ENCODE measurements at places on chromosomes 2 and 18. TPM values are rescaled to one million over a fixed set of nuclear protein-coding genes. Genes with fewer than 3 reads are reported as not detected.

HRH4 gene
- 0.13 TPM for total RNA-seq

PCARE gene
- total RNA-seq = 0.32 TPM

LRRTM1 gene
- total RNA-seq = not detected

RAD51AP2 gene
- total RNA-seq = 0.37 TPM

TUBB8B gene
- not detected for total RNA-seq

RGPD3 gene
- total RNA-seq = 0.16 TPM

RNU2-63P gene
- total RNA-seq = not detected

GREB1 gene
- total RNA-seq = 0.52 TPM

MC2R gene
- total RNA-seq = not detected

RTKN gene
- 43.3 TPM for total RNA-seq

GPR148 gene
- not detected for total RNA-seq

CPO gene
- total RNA-seq = not detected

RAB17 gene
- total RNA-seq = 0.42 TPM

DNA sequence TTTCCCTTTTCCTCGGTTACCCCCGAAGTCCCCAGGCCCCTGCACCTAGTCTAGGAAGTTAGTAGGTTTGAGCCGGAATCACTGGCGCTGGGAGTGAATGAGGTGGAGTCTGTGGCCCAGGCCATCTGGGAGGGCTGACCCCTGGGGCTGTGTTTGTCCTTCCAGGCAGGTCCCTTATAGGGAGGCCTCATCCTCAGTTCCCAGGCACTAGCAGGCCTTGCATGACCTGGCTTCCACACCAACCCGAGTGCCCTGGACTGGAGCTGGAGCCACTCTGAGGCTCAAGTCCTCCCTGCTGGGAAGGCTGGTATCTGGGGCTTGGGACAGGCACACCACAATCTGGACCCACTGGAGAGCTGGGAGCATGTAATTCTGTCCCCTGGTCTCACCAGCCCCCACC, 111.0 kb downstream of the DYSF start:
- DNase-seq = no peak

DNA sequence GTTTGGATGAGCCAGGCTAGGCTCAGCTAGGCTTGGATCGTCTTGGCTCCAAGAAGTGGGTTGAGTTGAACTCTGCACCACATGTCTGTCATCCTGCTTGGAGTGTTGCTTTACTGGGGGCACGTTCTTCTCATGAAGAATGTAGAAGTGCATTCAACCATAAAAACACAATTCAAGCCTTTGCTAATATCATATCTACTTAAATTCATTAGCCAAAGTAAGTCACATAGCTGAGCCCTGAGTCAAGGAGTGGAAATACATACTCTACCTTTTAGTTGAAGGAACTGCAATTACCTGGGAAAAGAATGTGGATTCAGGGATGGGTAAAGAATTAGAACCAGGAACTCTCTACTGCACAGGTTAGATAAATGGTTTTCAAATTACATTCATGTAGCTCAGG, 360.4 kb upstream of the KCNH7 start:
- no peak for DNase-seq

DNA sequence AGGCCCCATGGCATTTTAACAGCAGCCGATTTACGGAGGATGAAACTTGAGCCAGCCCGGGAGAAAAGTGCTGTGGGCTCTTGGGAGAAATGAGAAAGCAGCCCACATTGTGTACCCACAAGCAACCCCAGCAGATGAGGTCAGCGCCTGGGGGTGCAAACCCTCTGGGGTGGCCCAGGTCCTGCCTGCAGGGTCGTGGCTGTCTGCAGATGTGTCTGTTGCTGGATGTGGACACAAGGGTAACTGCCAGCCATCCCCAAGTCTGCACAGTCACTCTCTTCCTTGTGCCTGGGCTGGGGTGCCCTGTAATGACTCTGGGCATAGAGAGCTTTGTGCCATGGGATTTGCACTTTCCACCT, 170.8 kb downstream of the PRKCE start:
- peak; percentile 67 for DNase-seq

- DNase-seq = no peak
Observed at GRCh38 chr18:26406854-26407517, 141.4 kb downstream of the KCTD1 start.

DNA sequence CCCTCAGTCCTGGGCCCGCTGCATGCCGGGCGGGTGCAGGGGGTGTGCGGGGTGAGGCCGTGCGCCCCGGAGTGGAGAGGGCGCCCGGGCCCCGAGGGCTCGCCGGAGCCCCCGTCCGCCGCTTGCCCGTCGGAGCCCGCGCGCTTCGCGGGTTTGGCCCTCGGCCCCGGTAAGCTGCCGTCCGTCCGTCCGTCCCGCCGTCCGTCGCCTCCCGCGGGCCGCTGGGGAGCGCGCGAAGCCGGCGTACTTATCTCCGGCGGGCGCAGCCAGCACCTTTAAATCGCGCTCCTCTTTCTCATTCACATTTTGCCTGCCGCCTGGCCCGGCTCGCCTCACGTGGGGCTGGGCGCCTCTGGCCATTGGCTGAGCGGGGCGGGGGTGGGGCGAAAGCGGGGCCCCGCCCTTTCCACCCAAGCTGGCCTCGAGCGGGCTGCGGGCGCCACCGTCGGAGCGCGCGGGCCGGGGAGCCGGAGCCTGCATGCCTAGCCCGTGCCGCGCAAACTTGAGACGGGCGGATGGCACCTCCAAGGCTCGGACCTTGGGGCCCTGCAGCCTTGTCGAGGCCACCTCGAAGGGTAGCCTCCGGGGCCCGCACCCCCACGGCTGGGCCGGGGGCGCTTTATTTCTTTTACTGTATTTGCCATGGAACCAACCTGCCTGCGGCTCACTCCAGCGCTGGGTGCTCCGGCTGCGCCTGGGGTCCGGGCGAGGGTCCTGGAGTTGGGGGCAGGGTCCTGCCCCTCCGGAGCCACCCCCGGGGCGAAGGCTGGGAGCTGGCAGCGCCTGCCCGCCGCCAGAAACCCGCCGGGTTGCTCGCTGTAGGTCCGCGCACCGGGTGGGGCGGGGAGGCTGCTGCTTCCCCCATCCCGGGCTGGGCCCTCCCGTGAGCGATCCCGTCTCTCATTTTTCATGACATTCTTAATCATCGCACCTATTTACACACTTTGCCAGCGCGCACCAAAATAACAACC, at the start of gene GBX2:
Gene GBX2, minus strand, starts transcription at position 277 of the 971 bp plus-strand sequence. CDS start 415 bp downstream, outside the sequence.
- no peak for DNase-seq

DNA sequence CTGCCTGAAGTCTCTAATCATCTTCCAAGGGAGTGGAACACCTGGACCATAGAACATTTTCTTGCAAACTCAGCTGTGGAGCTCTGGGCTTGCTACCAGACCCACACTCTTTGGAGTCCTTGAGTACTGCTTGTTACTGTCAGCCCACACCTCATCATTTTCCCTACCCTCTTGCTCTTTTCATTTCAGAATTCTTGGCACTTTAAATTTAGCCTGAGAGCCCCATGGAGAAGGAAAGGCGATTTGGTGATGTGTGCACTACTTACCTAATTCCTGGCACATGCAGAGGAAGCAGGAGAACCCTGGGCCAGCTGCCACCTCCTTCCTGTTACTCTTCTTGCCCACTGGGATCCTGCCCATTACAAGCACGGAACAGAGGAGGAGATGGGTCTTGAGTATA, 31.7 kb downstream of the TMEM178A start:
- peak; percentile 42 for DNase-seq

DNA sequence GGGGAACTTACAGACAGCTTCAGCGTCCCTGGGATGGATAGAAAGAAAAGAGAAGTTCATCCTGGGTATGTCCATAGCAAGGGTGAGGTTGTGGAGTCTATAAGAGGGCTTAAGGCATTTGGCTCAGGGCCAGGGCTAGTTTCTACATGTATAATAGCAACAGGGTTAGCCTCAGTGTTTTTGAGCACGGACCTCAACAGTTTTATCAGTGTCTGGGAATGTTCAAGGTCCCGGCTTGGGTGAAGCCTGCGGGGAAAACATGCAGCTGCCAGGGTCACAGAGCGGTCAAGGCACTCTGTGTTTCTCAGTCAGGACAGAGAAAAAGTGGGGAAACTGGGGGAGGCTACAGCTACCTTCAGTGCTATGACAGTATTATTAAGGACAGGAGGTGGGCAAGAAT, 427.7 kb upstream of the HS6ST1 start:
- DNase-seq = no peak

- no peak for DNase-seq
Observed at GRCh38 chr2:102208774-102209173, 22.0 kb downstream of the IL1RL2 start.

DNA sequence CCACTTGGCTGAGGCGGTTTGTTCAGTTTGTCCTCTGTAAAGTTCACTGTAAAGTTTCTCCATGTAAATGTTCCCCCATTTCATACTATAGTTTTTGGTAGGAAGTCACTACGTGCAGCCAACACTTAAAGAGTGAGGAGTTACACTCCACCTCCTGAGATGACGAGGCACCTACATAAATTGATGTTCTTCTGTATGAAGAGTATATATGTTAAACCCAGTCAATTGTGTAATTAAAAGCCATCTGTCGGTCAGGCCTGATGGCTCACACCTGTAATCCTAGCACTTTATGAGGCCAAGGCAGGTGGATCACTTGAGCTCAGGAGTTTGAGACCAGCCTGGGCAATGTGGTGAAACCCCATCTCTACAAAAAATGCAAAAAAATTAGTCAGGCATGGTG, 7.6 kb downstream of the PIGN start:
- DNase-seq = no peak

- no peak for DNase-seq
Observed at GRCh38 chr2:101688261-101688660, 9.2 kb upstream of the MAP4K4 start.

DNA sequence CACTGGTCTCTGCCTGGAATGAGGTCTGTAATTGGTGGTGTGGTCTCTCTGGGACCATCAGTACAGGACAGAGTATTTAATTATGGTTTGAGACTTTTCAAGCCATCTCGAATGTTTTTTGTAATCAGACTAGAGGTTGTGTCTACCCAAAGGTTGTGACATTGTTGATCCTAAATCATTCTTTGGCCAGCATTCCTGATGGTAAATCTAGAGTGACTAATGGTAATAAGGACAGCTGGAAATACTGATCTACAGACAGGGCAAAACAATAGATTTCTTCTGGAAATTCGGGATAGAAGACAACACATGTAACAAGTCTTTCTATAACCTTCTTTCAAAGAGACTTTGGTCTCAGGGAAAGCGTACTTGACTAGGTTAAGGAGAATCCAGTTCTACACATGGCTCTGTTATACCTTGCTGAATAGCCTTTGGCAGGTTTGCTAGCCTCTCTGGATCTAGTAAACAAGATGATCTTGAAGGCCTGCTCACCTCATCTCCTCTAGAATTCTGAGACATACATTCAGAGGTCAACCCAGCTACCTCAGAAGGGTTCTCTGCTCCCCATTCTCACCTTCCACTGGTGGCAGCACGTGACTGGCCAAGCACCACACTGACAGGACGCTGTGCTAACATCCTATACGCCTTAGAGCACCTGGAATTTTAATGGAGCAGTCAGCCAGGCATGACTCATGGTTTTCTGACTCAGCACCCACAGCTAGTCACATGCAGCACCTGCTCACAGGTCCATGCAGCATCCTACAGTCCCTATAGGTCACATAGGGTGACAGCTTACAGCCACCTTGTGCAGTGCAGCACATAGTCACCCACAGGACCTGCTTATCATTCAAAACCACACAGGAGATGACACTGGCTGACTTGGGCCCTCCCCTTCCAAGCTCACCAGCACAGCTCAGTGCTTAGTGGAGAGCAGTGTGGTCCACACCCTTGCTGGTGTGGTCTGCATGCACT, 12.2 kb downstream of the PLB1 start:
- DNase-seq = no peak

GRCh38 chr2:10165282-10165681, 42.7 kb downstream of the RRM2 start:
- DNase-seq = no peak

DNA sequence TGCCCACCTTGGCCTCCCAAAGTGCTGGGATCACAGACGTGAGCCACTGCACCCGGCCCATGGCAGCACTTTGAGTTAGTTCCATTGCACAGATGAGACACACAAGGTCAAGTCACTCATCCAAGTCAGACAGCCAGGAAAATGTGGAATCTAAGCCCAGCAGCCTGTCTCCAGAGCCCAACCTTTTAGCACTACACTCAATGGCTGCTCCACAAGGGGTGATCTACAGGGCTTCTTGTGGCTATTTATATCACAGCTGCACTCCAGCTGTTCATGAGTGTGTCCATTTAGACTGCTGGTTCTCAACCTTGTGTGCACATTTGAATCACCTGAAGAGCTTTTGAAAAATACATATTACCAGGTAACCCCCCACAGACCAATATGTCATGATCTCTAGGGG, 72.9 kb upstream of the RPL31 start:
- DNase-seq = peak; percentile 54

GRCh38 chr18:76627444-76627843, 132.4 kb upstream of the ZNF516 start:
- DNase-seq = no peak

GRCh38 chr2:102839668-102840388, 78.0 kb downstream of the TMEM182 start:
- DNase-seq = peak; percentile 73

- DNase-seq = no peak
Observed at GRCh38 chr2:2648094-2648493, 317.0 kb upstream of the MYT1L start.

DNA sequence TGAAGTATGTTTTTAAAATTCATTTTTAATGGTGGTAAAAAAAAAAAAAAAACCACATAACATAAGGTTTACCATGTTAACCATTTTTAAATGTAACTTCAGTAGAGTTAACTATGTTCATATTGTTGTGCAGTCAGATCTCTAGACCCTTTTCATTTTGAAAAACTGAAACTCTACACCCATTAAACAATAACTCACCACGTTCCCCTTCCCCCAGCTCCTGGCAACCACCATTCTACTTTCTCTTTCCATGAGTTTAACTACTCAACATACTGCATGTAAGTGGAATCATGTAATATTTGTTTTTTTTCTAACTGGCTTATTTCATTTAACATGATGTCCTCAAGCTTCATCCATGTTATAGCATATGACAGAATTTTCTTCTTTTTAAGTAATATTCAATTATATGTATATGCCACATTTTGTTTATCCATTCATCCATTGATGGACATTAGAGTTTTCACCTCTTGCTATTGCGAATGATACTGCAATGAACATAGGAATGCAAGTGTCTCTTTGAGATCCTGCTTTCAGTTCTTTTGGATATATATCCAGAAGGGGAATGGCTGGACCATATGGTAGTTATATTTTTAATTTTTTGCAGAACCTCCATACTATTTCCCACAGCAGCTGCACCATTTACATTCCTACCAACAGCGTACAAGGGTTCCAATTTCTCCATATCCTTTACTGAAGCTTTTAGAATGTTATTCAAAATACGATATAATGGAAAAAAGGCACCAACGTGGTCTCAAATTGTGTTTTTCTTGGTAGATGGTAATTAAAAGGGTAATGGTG, 91.0 kb downstream of the SPTBN1 start:
- no peak for DNase-seq

GRCh38 chr18:10518595-10519255, 7.1 kb upstream of the NAPG start:
- DNase-seq = peak; percentile 70
